ENCODE measurements at places on chromosomes 13 and 19.
A peak's percentile ranks its signal among the peaks of the same experiment; 100 is the strongest.

GRCh38 chr13:111174377-111175114 is 59.4 kb downstream of the ARHGEF7 start:
- no peak for DNase-seq

DNA sequence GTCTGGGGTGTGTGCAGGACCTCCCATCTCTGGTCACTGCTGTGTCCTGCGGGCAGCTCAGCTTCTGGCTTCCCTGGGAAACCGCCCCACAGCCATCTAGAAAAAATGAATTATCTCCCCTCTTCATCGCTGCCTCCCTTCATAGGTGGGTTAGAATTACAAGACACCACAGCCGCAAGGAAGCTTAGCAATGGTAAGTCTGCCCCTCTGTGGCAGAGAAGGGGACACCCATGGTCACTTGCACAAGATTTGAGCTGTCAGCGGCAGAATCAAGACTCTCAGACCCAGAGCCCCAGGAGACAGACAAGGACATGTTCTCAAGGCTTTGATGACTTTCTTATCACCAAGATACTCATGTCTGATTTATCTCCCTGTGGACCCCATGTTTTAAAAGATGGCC is 110.8 kb upstream of the PABPC3 start:
- DNase-seq: no peak

GRCh38 chr13:109918179-109918711 is 131.9 kb upstream of the IRS2 start:
- DNase-seq: no peak

DNA sequence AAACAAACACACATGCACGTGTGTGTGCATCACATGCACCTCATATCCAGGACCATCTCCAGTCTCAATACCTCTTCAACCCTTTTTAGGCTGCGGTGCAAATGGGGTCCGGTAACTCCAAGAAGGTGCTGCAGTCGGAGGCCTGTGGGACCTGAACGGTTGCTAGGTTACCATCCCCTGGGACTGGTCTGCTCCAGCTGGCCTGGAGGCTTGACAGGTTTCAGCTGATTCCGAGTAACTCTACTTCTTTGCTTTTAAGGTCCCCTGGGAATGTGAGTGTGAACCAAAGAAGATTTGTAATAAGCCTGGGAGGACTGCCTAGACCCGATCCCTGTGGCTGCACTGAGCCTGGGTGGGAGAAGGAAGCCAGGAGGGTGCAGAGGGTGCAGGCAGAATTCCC is 117.5 kb downstream of the CCNA1 start:
- DNase-seq: peak; percentile 23

DNA sequence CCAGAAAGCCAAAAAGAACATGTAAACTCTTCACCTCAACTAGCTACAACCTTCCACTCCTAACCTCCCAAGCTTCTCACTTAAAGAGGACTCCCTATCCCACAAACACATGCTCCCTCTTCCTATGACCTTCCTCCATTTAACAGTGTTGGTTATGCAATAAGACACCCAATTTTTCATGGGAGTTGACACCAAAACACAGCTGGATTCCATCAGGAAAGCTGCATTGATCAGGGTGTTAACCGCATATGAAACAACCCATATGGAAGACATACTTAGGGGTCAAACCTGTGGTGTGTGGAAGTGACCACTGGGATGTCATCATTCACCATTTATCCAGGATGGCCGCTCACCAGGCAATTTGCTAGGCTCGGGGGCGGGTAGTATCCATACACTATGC is 21.9 kb downstream of the ZNF473 start:
- no peak for DNase-seq

GRCh38 chr19:14795078-14795721 is 16.8 kb upstream of the ADGRE2 start:
- DNase-seq: no peak

GRCh38 chr13:47661076-47661475 is 340.0 kb downstream of the SUCLA2 start:
- DNase-seq: no peak

- no peak for DNase-seq
These were observed 460.3 kb downstream of the KCTD12 start for GRCh38 chr13:76425935-76426334.

DNA sequence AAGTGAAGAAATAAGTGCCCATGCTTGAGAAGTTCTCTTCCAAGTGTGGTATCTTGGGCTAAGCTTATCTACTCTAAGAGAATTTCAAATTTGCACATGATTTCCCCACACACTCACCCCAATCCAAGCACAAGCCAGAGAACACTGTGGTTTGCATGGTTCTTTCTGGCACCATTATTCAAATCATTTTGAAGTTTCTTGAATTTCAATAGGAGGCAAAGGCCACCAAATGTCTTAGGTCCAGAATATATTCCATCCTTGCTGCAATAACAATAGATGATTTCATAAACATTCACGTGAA is 359.7 kb downstream of the IRS2 start:
- DNase-seq: no peak

GRCh38 chr13:32252812-32253438 is 62.2 kb downstream of the ZAR1L start:
- DNase-seq: no peak

- DNase-seq: peak; percentile 30
These were observed 1269.7 kb upstream of the SPRY2 start for GRCh38 chr13:81610644-81611043.
